Suppressor macrophage treated with lipopolysaccharide for 1 hour (primary cell): ENCODE measurements at places on chromosomes 3 and 15.

DNA sequence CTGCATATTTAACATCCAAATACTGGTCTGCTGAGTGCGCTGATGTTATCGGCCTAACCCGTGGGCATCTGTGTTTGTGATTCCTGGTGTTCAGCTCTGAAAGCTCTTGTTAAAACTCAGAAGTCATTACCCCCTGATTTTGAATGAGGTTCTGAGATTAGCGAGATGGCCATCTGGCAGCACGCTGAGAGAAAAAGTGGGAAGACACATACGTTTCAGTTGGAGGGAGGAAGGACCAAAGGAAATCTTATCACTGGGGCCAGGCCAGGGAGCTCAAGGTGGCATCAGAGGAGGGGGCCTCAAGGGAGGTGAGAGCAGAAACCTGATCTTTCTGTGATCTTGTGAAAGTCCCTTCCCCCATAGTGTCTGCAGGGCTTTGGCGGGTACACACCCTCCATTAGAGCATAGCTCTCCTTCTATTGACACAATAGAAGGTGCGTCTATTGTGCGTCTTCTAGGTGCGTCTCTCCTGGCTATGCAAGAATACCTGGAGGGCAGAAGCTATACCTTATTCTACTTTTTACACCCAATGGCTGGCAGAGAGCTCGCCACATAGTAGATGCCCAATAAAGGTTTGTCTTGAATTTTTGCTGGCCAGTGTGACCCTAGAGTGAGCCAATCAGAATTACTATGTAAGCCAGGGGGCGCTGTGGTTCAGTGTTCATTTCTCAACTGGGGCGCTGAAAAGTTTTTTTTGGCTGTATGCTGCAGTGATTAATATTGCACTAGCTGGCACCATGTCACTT lies 182.4 kb downstream of the SHQ1 start:
- DNase-seq = peak; percentile 76

- DNase-seq = peak; percentile 85
Observed at GRCh38 chr15:78087951-78088772, 4.2 kb upstream of the SH2D7 start.

DNA sequence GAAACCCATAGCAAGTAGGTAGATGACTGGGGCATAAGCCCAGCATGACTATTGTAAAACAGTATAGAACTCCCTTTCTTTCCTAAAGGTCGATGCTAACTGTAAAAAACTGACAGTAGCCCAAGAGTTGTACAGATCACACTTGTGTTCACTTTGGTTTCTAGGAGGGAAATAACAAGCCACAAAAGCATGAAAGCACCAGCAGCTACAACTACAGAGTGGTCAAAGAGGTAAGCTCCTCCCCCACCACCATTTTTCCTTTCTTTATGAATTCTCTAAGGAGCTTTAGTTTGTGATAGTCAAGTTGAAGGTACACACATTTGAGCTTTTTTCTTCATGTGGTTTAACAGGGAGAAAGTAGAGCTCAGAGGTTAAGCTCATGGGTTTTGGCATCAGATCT lies 191.0 kb downstream of the ITPR1 start:
- DNase-seq = no peak

- no peak for DNase-seq
Observed at GRCh38 chr3:195107593-195107992, 163.4 kb downstream of the XXYLT1 start.

- no peak for DNase-seq
Observed at GRCh38 chr3:185582871-185583270, 3.2 kb upstream of the SENP2 start.
